ENCODE measurements at places on chromosomes 3 and 15.

DNA sequence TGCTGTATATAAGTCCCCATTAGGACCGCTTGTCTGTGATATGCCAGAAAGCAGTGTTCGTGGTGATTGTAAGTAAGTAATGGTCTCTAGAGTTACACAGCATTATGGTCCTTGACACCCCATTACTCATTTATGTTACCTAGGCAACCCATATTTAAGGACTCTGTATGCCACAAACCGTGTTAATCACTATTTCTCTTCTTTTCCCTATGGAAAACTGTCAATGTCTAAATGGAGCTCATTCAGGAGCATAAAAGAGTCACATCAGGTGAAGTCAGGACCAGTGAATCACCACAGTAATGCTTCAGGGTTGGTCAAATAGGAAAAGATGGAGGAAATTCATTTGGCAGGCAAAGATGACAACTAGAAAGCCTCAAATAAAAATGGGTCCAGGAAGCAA lies 146.6 kb upstream of the PEX5L start:
- no peak for DNase-seq

GRCh38 chr3:128824132-128824850 lies 55.1 kb upstream of the ACAD9 start:
- DNase-seq = no peak

- DNase-seq = no peak
Observed at GRCh38 chr15:25810154-25810553, 53.0 kb downstream of the ATP10A start.

DNA sequence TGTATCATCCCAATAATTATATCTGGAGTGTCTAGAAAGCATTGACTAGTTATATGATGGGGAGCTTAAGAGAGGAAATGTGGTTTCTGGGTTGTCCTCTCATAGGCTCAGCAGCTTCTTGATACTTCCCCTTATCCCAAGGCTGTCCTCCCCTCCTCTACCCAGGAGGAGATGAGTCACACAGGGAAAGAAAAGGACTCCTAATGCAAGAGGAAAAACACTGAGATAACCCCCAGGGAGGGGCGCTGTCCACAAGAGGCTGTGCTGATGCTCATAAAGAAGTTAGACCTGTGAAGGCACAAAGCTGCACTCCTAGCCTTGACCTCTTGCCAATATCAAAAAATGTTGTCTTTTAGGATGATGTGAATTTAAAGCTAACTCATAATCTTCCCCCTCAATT lies 28.8 kb upstream of the GYG1 start:
- DNase-seq = peak; percentile 87

GRCh38 chr15:85500060-85500708 lies 119.8 kb downstream of the AKAP13 start:
- no peak for DNase-seq

DNA sequence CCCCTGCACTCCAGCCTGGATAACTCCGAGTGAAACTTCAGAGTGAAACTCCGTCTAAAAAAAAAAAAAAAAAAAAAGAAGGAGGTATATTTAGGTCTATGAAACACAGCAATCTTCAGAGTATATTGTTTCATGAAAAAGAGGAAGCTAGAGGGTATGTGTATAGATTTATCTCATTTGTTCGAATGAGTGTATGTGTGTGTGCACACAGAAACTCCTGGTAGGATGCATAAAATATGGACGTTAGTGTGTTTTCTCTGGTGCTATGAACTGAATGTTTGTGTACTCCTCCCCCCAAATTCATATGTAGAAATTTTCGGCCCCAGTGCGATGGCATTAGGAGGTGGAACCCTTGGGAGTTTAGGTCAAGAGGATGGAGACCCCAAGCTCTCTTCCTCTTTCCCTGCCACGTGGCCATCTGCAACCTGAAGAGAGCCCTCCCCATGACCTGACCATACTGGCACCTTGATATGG lies 98.6 kb upstream of the KLF13 start:
- no peak for DNase-seq

DNA sequence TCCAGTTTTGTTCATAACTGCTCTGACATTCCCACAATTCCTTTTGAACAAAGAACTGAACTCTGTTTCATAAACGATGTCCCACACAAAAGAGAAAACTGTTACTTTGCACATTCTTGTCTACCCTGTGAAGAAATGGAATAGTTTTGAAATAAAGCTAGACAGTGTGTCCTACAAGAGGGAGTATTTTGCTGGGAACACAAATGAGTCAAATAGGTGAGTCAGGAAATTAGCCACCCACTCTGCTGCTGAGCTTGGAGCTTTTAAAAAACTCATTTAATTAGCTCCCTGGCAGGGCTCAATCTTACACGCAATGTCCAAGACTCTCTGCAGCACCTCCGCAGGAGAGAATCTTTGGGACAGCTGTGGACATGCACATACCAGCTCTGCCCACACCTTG lies 193.4 kb downstream of the SLC9A9 start:
- DNase-seq = no peak

- peak; percentile 42 for DNase-seq
Observed at GRCh38 chr3:101685870-101686307, 629 bp downstream of the RPL24 start.

- no peak for DNase-seq
Observed at GRCh38 chr3:188339410-188340295, 185.7 kb downstream of the LPP start.

GRCh38 chr3:150412561-150413231 lies 4.6 kb downstream of the TSC22D2 start:
- peak; percentile 88 for DNase-seq

DNA sequence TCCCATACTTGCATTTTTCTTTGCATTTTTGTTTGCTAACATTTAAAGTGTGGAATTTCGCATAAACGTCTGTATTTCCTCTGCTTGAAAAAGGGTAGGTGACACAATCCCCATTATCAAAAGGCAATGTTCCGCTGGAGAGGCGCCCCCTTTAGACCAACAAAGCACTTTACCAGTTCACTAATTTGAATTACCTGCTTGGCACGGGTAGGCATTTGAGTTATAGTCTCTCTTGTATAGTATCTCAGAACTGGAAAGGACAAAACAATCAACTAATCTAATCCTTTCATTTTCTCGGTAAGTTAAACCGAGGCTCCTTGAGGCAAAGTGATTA lies 775 bp upstream of the CCDC39 start:
- peak; percentile 49 for DNase-seq

DNA sequence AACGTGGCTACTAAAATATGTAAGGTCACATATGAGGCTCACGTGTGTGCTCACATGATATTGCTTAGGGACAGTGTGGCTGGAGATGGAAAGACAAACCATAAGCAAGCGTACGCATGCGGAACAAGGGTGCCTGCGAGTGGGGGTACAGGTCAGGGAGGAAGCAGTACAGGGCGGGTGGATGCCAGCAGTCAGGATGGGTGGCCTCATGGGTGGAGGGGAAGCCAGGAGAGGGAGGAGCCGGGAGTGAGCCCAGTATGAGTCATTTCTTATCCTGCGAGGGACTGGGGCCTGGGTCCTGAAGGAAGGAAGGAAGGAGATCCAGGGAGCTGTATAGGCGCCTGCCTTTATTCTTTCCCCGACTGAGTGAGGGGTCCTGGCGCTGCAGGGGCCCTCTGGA lies 42.0 kb upstream of the CGNL1 start:
- peak; percentile 75 for DNase-seq
